ENCODE measurements at places on chromosomes 2 and 18.

GRCh38 chr2:140584471-140584870, 1546.3 kb downstream of the LRP1B start:
- DNase-seq: no peak

GRCh38 chr2:239946864-239947728, 78.0 kb downstream of the NDUFA10 start:
- DNase-seq: no peak

DNA sequence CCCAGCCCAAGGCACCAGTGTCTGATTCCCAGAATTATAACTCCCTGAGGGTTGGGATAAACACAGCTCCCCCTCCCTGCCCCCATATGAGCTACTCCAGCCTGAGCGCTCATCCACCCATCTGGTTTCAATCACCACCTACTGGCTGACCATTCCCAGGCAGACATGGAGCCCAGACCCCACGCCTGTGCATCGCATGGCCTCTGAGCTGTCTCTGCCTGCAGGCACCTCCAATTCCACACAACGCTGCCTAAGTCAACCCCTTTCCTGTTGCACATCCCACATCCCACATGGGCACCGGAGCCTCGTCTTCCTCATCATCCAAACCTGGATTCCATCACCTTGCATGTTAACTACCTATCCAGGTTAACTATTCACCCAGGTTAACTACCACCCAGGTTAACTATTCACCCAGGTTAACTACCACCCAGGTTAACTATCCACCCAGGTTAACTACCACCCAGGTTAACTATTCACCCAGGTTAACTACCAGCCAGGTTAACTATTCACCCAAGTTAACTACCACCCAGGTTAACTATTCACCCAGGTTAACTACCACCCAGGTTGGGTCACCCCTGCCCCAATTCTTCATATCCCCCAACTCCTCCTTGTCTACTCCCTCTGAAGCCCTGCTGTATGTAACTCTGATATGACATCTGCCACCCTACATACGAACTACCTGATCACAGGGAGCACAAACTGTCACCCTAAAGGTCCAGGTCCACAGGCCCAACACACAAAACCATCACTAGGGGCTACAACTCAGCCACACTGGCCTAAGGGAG, 47.8 kb downstream of the TEX51 start:
- no peak for DNase-seq

DNA sequence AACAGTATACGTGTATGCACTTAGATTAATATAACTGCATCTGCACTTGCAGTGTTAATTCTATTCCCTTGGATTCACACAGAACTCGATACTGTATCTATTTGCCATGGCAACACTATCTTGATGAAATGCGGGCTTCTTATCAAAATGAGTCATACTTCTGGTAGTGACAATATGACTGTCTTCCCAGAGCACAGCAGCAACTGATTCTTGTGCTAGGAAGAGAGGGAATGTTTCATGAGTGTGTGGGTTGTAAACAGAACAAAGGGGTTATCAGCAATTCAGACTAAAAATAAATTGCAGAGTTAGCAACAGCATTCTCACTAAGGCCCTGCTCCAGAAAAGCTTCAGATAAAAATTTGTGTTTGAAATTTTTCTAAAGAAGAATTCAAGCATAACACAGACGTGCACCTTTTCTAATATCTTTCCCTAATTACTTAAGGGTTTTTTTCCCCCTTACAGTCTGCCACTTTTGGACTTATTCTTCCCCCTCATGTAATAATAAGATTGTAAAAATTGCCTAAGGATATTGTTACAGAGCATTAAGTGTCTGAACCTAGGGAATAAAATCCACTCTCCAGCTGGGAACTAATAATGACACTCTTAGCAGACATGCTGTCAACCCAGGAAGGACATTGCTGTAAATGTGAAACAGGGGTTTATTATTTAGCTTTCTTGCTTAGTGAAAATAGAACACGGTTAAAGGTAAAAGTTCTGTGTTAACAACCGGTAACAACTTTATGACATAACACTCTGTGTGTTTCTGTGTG, 99.9 kb upstream of the SLC38A11 start:
- no peak for DNase-seq
